ENCODE measurements at places on chromosomes 1 and 21.

DNA sequence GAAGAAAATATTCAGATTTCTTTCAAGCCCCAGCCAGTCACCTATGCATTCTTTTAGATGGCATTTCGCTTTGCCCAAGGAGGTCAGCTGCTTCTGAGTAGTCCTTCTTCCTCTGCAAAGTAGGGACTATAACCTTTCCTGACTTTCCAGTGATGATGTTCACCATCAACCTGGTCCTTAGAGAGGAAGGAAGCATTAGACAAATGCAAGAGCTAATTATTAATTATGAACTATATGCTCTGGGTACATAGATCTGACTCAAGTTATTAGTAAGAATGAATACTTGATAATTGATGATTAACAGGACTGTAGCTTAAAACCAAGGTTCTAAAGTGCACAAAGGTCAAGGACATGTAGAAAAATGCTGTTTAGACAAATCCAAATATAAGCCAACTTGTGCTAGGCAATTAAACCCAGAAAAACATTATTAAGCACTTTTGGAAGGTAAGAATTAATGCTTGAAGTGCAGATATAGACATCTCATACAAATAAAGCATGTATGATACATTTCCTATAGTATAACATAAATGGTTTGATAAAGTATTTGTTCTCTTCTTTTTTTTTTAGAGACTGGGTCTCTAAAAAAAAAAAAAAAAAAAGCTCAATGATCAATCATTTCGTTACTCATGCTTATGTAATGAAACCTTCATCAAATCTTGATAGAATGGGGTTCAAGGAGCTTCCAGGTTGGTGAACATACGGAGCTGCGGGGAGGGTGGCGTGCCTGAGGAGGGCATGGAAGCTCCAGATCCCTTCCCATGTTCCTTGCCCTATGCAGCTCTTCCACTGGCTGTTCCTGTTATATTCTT lies 11.2 kb upstream of the AGMAT start:
- DNase-seq, result no peak

DNA sequence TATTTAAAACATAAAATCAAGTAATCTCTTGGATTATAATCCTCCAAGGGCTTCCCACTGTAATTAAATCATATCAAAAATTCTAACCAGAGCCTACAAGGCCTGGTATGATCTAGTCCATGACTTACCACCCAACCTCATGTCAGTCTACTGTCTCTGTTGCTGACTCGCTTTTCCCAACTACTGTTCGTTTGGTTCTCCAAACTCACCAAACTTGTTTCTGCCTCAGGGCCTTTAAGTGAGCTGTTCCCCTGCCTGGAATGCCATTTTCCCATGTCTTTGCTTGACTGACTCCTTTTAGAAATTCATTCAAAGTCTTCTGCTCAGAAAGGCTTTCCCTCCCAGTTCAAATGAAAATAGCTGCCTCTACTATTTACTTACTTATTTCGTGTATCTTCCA lies 95.9 kb downstream of the ZC3H11B start:
- no peak for DNase-seq

DNA sequence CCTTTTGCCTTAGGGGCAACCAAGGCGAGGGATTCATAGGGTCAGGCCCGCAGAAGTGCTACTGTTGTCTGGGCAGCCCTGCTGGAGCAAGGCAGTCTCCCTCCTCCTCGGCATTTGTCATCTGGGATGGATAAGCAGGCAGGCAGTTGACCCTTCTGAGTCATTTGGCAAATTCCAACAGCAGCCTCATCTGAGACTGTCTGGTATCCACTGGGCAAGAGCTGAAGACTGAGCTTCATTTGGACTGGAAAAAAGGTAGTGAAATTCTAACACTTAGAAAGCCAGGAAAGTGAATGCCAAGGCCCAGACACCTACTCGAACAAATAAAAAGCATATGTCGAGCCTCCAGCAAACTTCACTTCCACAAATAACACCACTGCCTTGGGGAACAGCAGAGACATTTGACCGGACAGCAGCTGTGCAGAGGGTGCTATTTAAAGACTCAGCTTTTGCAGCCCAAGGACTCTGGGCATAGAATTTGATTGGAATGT lies 4.0 kb upstream of the ZBTB40 start:
- no peak for DNase-seq

DNA sequence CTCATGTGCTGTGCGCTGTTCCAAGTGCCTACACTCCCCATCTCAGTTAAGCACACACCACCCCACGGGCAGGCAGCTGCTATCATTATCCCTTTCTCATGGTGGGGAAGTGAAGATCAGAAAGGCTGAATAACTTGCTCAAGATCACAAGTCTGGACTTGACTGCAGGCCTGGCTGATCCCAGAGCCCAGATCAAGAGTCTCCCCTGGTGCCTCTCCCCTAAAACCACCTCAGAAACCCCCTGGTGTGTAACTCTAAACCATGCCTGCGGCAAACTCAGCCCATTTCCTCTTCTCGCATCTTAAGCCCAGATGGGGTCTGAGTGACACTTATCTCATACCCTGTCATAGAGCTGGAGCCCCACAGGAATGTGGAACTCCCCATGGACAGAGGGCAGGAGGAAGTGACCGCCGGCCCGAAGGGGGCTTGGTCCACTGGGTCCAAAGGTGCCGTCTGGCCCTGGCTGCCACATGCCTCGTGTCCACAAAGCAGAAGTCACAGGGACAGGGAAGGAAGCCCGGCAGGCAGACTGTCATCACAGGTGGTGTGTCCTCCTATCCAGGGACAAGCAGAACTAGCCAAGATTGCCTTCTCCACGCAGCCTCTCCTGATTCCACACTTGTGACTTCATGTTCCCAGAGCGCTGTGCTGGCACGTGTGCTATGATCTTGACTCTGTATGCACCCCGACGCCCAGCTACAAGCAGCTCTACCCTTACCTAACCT lies 92.1 kb downstream of the SYF2 start:
- DNase-seq, result no peak

- DNase-seq, result no peak
Observed at GRCh38 chr1:34113887-34114286, 51.1 kb downstream of the CSMD2 start.

GRCh38 chr1:150146849-150147542 lies 2.7 kb upstream of the PLEKHO1 start:
- DNase-seq, result no peak

- no peak for DNase-seq
Observed at GRCh38 chr1:228541725-228542124, 54.5 kb downstream of the RNF187 start.

DNA sequence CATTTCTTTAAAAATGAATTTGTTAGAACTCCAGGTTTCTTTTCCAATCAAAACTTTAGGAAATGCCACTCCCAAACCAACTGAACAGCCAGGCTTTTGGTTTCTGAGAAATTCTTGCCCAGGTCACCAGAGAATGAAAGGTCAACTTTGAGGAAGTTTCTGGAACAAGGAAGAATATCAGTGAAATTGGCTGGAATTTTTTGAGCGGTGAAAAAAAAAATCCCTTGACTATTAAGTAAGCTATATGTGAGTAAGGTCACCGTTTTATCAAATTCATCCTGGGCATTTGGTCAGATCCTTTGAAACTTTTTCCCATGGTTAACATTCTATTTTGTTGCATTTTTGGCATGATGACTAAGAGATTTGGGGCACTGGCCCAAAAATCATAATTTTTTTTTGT lies 469.3 kb downstream of the LTN1 start:
- DNase-seq, result no peak

GRCh38 chr1:107232426-107232825 lies 91.6 kb downstream of the NTNG1 start:
- no peak for DNase-seq

- no peak for DNase-seq
Observed at GRCh38 chr1:15189692-15190370, 36.3 kb downstream of the TMEM51 start.

DNA sequence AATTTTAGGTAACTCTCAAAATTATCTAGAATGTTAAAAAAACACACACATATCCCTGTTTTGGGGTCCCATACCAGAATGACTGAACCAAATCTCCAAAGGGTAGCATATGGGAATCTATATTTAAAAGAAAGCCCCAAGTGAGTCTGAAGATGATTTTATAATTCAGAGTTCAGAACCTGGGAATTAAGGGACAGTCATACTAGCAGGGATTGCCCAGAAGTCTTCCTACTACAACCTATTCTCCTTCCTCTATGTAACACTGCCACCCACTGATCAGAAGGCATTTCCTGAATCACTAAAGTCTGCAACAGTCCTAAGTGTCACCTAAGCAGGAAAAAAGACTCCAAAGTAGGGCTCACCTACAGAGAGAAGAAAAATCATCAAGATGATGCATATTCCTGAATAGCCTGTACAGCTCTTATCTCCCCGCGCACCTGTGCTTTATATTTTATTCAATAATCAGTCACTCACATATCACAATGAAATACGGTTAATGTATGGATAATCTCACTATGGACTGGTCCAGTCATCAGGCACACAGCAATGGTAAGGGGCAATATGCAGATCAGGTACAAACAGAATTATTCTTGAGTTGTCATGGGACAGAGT lies 4.9 kb downstream of the RGS1 start:
- no peak for DNase-seq

DNA sequence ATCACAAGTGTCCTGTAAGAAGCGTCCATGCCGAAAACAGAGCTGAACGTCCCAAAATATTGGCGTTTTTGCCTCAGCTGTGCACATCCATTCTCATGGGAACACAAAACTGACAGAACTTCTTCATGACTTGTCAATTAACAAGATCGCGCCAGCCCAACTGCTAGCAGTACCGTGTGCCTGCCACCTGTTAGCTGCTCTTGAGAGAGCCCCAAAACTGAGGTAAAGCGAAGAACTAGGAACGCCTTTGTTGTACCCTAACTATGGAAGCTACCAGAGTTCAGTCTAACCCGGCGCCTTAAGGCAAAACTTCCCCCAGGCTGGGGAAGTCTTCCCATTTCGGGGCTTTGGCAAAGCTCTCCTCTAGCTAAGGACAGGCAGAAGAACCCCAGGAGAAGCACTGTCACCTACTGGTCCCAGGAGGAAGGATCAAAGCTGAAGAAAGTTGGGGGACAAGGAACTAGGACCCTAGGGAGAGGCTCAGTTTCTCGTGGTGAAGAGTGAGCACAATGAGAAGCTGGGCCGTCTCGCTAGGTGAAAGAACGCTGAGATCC lies 719 bp downstream of the EYA3 start:
- DNase-seq, result no peak

- no peak for DNase-seq
Observed at GRCh38 chr1:53896635-53897229, 2.7 kb downstream of the DIO1 start.

GRCh38 chr1:113928187-113928930 lies 765 bp upstream of the HIPK1 start:
- no peak for DNase-seq

DNA sequence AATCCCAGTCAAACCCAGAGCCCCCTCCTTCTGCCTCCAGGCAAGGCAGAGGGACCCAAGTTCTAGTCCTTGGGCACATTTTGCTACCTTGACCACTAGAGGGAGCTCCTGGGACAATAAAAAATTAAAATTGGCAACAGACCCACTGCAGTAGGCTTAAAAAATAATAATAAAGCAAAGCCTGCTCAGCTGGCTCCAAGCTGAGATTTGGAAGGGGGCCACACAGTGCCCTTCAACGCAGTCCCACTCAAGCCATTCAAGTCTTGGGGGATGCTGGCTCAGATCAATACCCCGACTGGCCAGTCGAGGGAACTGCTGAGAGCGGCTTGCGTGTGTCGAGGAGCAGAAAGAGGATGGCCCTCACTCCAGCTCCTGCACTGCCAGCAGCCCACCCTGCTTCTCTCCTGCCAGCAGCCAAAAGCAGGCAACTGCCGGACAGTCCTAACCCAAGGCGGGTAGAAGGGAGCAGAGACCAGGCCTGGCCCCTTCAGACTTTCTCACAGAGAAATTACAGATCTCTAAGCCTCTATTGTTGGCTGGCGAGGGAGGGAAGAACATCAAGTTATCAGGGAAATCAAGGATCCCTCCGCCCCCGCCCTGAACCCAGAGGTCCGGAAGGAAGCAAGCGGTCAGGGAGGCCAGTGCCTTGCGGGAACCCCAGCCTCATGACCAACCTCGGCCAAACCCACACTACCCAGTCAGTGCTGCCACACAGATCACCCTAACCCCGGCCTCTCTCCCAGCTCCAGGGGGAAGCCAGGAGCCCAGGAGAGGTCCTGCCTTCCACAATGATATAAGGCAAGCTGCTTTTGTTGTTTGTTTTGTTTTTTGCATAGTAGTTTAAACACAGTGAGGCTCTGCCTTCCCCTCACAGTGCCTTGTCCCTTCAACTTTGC lies 4.9 kb upstream of the ALDH4A1 start:
- peak; percentile 28 for DNase-seq

DNA sequence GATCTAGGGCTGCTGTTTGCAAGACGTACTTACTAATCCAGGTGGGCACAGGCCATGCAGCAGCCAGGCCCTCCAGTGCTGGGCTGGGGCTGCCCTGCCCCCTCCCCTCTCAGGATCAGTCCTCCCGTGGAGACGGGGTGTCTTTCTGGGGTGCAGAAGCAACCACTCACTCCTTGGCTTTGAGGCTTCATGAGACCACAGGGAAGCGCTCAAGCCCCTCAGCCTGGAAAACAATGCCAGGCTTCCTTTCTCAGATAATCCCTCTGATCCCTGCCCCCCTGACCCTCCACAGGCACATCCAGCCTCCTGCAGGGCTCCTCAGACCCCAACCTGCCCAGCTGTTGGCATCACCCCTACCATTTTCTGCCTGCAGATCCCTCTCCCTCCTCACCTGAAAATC lies 13.9 kb upstream of the C2CD2 start:
- no peak for DNase-seq

GRCh38 chr1:230260831-230261230 lies 165.3 kb downstream of the PGBD5 start:
- DNase-seq, result no peak

GRCh38 chr1:71156590-71156989 lies 75.8 kb upstream of the ZRANB2 start:
- no peak for DNase-seq

DNA sequence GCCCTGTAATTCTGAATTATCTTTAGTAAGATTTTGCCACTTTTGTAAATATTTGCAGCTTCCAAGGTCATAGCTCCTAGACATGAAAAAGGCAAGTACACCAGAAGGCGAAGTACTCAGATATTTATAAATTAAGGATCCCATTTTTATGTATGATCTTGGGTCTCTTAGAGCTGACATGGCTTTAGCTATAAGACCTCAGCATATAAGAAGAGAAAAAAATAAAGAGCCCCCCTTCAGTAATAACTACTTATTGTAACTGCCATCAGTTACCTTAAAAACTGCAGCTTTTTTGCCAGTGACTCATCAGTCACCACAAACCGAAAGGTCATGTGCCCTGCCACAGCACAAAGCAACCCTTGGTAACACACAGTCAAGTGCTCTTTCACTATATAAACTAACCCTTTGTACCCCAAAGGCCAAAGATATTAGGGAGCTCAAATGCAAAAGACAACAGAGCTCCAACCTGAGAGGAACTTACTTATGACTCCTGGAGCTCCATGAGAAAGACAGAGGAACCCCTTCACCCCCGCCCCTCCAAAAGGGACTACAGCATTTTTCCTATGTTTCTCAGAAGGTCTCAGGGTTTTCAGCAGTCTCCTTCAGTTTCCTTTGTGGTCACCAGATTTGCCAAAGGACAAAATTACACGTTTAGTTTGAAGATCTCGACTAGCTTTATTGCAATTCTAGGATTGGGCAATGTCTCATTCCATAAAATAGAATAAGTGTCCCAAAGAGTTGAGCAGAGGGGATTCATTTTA lies 219.8 kb upstream of the DUSP10 start:
- DNase-seq, result peak; percentile 39
